Panc1 (cell line): ENCODE measurements at places on chromosomes 2 and 18. TPM values are rescaled to one million over a fixed set of nuclear protein-coding genes. Genes with fewer than 3 reads are reported as not detected.

Gene TMEM247
- total RNA-seq, result not detected

- H3K4me3 ChIP-seq, result no peak overlapping the region
- no peak overlapping the region for H3K27ac ChIP-seq
- DNase-seq, result no peak
- 0 out of 2 replicates have a peak, but pooled peaks cover 5% of the 10 kb centered on the region for H3K27me3 ChIP-seq
These were observed 35.2 kb downstream of the TMEM163 start for GRCh38 chr2:134683561-134684112.

GRCh38 chr2:109117780-109118179, 11.2 kb upstream of the SH3RF3 start:
- no peak overlapping the region for H3K4me3 ChIP-seq
- no peak overlapping the region for H3K27ac ChIP-seq
- H3K4me1 ChIP-seq, result no peaks in the 10 kb centered on the region
- no peaks in the 10 kb centered on the region for H3K36me3 ChIP-seq

GRCh38 chr2:99485411-99485810, 4.4 kb downstream of the REV1 start:
- H3K27me3 ChIP-seq, result no peaks in the 10 kb centered on the region
- H3K27ac ChIP-seq, result no peak overlapping the region
- no peak overlapping the region for H3K4me3 ChIP-seq
- no peak for DNase-seq

- no peak overlapping the region for H3K27ac ChIP-seq
- H3K4me3 ChIP-seq, result no peak overlapping the region
- no peak for DNase-seq
- H3K4me1 ChIP-seq, result no peaks in the 10 kb centered on the region
- no peaks in the 10 kb centered on the region for H3K36me3 ChIP-seq
- H3K27me3 ChIP-seq, result no peaks in the 10 kb centered on the region
These were observed 221.4 kb upstream of the ST6GAL2 start for GRCh38 chr2:107107351-107107750.

GRCh38 chr2:164542581-164543021, 78.7 kb downstream of the GRB14 start:
- H3K27ac ChIP-seq, result no peak overlapping the region
- DNase-seq, result no peak
- H3K4me3 ChIP-seq, result no peak overlapping the region
- H3K4me1 ChIP-seq, result no peaks in the 10 kb centered on the region
- H3K27me3 ChIP-seq, result no peaks in the 10 kb centered on the region
- no peaks in the 10 kb centered on the region for H3K36me3 ChIP-seq

DNA sequence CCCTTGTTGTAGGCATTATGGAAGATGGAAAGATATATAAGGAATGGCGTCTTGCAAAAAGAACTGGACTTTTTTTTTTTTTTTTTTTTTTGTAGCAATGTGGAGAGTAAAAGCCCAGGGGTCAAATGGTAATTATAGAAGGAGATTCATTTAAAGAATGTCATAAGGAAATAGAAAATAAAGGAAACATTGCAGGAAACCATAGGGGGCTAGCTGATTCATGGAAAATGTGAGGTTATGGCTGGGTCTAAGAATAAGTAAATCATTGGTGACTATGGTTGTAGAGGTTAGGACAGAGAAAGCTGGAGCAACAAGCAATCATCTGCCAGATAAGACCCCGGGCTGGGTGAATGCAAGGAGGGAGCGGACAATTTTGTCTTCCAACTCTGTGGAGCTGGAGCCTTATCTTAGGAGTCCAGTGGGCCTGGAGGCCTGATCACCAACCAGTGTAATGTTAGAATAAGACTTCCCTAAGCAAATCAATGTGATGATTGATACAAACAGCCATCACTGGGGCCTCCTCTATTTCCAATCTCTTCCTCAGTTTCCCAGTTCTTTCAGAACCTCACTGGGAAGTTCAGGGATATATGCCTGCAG, 201.2 kb upstream of the TNP1 start:
- H3K27ac ChIP-seq, result no peak overlapping the region
- no peaks in the 10 kb centered on the region; the same call in 1 of the 2 replicates for H3K27me3 ChIP-seq
- H3K4me3 ChIP-seq, result no peak overlapping the region

DNA sequence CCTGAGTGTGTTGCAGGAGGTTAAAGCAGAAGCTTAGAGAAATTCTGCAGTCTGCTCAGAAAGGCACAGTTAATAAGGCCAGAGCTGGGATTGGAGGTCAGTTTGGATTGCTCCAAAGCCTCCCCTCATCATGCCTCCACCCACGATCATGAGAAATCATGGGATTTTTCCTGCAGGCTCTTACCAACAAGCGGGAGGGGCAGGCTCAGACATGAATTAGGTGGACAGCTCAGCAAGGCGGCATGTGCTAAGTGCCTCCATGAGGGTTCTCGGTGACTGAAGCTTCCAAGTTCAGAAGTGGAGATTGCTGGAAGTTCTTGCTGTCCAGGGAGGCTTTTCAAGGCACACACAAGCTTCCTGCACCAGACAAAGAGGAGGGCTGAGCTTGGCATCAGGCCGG, 163.8 kb downstream of the SETBP1 start:
- H3K4me3 ChIP-seq, result no peak overlapping the region
- H3K27me3 ChIP-seq, result no peaks in the 10 kb centered on the region
- H3K27ac ChIP-seq, result no peak overlapping the region
